ENCODE measurements at places on chromosomes 13 and 19. TPM values are rescaled to one million over a fixed set of nuclear protein-coding genes. Genes with fewer than 3 reads are reported as not detected.

Gene SIGLEC8
- total RNA-seq, result 2.1 TPM

Gene ZNF493
- 29.4 TPM for total RNA-seq

Gene RUBCNL
- 2.9 TPM for total RNA-seq

Gene FPR2
- 12.5 TPM for total RNA-seq

Gene ADAT3
- 6.3 TPM for total RNA-seq

Gene RFPL4A
- total RNA-seq, result not detected

DNA sequence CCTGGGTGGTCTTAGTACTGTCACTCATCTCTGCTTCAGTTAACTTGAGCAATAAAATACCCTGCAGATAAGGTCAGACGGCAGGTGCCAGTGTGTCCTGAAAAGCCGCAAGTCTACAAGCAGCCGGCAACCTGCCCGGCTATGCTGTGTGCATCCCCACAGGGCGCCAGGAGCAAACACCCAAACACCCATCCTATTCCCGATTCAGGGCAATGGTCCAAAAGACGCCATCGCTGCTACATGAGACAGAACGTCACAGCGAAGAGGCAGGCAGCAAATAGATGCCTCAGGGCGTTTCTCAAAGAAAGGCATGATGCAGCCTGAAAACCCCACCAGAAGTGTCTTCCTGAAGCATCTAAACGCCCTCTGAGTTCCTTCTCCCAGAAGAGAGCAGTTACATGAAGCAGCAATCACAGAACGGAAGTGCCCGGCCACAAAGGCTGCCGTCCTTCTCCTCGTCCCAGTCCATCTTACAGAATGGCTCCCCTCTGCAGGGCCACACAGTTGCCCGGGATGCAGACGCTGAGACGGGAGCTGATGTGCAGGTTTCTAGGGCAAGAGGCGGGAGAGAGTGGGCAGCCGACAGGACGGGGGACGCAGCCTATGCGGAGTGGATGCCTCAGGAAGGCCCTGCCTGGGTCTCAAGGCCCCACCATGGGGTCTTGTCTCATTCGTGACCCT lies 35.1 kb downstream of the RASA3 start:
- no peaks in the 10 kb centered on the region for H3K27me3 ChIP-seq
- no peak overlapping the region for H3K4me3 ChIP-seq
- no peak overlapping the region for H3K27ac ChIP-seq

- H3K27me3 ChIP-seq, result peaks cover 23% of the 10 kb centered on the region
- H3K4me1 ChIP-seq, result peaks cover 15% of the 10 kb centered on the region
- no peaks in the 10 kb centered on the region for H3K36me3 ChIP-seq
- no peak overlapping the region for H3K27ac ChIP-seq
- no peak for DNase-seq
Observed at GRCh38 chr19:35872180-35872579, 3.8 kb downstream of the APLP1 start.

DNA sequence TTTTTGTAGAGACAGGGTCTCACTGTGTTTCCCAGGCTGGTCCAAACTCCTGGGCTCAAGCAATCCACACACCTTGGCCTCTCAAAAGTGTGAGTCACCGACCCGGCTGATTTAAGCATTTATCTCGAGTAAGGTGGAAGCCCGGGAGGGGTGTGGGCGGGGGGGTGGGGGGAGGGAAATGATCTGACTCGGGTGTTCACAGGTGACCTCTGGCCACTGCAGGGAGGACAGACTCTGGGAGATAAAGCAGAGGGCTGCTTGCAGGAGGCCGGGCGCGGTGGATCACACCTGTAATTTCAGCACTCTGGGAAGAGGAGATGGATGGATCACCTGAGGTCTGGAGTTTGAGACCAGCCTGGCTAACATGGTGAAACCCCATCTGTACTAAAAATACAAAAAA lies 7.9 kb downstream of the DENND1C start:
- peaks cover 12% of the 10 kb centered on the region for H3K27me3 ChIP-seq
- peaks cover 5% of the 10 kb centered on the region for H3K4me1 ChIP-seq
- H3K27ac ChIP-seq, result no peak overlapping the region
- no peak for DNase-seq
- no peak overlapping the region for H3K4me3 ChIP-seq

GRCh38 chr19:3478409-3479176 lies 1.7 kb downstream of the SMIM24 start:
- no peaks in the 10 kb centered on the region for H3K4me1 ChIP-seq
- no peaks in the 10 kb centered on the region for H3K36me3 ChIP-seq
- DNase-seq, result no peak

DNA sequence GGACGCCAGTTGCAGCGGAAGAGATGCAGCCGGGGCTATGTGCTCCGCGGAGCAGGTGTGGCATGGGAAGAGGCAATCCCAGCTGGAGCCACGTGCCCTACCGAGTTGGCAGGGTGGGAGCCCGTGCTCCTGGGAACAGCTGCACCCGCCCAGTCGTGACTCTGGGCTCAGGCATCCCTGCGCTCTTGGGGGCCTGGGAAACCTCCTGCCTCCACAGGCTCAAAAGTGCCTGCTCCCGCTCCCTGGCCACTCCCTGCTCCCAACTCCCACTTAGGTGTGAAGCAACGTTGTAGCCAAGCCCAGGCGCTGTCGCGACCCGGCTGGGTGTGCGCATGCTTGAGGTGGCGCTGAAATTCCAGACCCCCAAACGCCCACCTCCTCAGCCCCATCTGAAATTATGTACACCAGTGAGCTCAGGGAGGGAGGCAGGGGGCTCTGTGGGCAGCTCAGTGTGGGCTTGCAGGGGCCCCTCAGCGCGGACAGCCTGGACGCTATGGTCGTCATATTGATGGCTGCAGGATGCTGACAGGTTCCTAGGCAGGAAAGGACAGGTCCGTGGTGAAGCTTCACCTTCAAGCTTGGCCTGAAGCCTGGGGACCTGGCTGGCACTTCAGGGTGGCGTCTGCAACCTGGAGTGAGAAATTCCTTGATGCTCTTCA lies 429.9 kb downstream of the SLITRK1 start:
- no peaks in the 10 kb centered on the region for H3K36me3 ChIP-seq
- H3K4me3 ChIP-seq, result no peak overlapping the region
- H3K27me3 ChIP-seq, result no peaks in the 10 kb centered on the region
- H3K27ac ChIP-seq, result no peak overlapping the region
- no peaks in the 10 kb centered on the region for H3K4me1 ChIP-seq

- H3K27me3 ChIP-seq, result no peaks in the 10 kb centered on the region
- DNase-seq, result no peak
- no peak overlapping the region for H3K27ac ChIP-seq
- no peak overlapping the region for H3K4me3 ChIP-seq
- peaks cover 34% of the 10 kb centered on the region for H3K36me3 ChIP-seq
Observed at GRCh38 chr19:5038631-5039271, 69.8 kb downstream of the KDM4B start.

GRCh38 chr13:87172166-87172835 lies 498.9 kb upstream of the SLITRK5 start:
- H3K27me3 ChIP-seq, result no peaks in the 10 kb centered on the region
- no peaks in the 10 kb centered on the region for H3K36me3 ChIP-seq
- no peak overlapping the region for H3K27ac ChIP-seq
- H3K4me3 ChIP-seq, result no peak overlapping the region
- DNase-seq, result no peak

All from upper lobe of right lung (tissue), 1 donor.